ENCODE measurements at places on chromosomes 7 and 10. TPM values are rescaled to one million over a fixed set of nuclear protein-coding genes. Genes with fewer than 3 reads are reported as not detected.
A peak's percentile ranks its signal among the peaks of the same experiment; 100 is the strongest.

DNA sequence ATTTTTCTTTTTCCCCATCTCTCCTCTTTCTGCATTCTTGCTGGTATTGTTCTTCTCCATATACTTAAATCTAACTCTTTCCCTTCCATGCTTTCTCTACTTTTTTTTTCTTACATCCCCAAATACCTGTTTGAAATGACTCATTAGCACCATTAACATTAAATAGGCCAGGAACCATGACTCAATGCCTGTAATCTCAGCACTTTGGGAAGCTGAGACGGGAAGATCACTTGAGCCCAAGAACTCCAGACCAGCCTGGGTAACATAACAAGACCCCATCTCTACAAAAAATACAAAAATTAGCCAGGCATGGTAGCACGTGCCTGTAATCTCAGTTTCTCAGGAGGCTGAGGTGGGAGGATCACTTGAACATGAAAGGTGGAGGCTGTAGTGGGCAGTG lies 1026.8 kb downstream of the GATA3 start:
- DNase-seq: peak; percentile 22
- H3K27ac ChIP-seq: no peak overlapping the region
- peaks cover 6% of the 10 kb centered on the region for H3K4me1 ChIP-seq
- no peak overlapping the region for H3K4me3 ChIP-seq
- H3K27me3 ChIP-seq: no peaks in the 10 kb centered on the region

Gene CFAP69
- total RNA-seq: 3.7 TPM

GRCh38 chr10:100835810-100836209 lies 77.0 kb upstream of the SLF2 start:
- no peak for DNase-seq
- no peaks in the 10 kb centered on the region for H3K4me1 ChIP-seq
- no peaks in the 10 kb centered on the region for H3K36me3 ChIP-seq
- no peak overlapping the region for H3K27ac ChIP-seq
- no peaks in the 10 kb centered on the region for H3K27me3 ChIP-seq

DNA sequence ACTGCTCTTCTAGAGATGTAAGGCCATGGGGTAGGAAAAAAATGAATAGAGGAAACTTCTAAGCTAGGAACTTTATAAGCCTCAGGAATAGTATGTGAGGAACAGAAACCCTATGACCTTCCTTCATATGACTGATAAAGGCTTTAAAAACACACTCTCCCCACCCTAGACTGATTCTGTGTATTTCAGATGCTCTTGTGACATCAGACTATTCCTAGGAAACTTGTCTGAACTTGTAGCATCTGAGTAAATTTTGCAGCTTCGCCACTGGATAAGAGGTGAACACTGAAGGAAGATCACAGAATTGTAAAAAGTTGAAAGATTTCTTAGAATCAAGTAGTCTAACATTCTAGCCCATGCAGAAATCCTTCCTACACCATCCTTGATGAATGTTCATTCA lies 31.0 kb upstream of the CBLL1 start:
- no peaks in the 10 kb centered on the region for H3K27me3 ChIP-seq
- peak; percentile 24 for DNase-seq
- H3K27ac ChIP-seq: peak overlapping the region; percentile 5
- no peaks in the 10 kb centered on the region for H3K36me3 ChIP-seq
- H3K4me3 ChIP-seq: no peak overlapping the region
- peaks cover 11% of the 10 kb centered on the region for H3K4me1 ChIP-seq

GRCh38 chr7:129853661-129854268 lies 99.0 kb downstream of the UBE2H start:
- peaks cover 52% of the 10 kb centered on the region for H3K4me1 ChIP-seq
- peak overlapping the region; percentile 54 for H3K4me3 ChIP-seq
- peaks cover 24% of the 10 kb centered on the region for H3K36me3 ChIP-seq
- H3K27ac ChIP-seq: peak overlapping the region; percentile 92
- peak; percentile 97 for DNase-seq
- H3K27me3 ChIP-seq: no peaks in the 10 kb centered on the region

GRCh38 chr10:90318659-90319058 lies 539.2 kb downstream of the HTR7 start:
- no peak for DNase-seq
- peaks cover 28% of the 10 kb centered on the region for H3K4me1 ChIP-seq
- H3K36me3 ChIP-seq: peaks cover 6% of the 10 kb centered on the region
- no peaks in the 10 kb centered on the region for H3K27me3 ChIP-seq
- H3K27ac ChIP-seq: peak overlapping the region; percentile 4

Gene RELN
- not detected for total RNA-seq

DNA sequence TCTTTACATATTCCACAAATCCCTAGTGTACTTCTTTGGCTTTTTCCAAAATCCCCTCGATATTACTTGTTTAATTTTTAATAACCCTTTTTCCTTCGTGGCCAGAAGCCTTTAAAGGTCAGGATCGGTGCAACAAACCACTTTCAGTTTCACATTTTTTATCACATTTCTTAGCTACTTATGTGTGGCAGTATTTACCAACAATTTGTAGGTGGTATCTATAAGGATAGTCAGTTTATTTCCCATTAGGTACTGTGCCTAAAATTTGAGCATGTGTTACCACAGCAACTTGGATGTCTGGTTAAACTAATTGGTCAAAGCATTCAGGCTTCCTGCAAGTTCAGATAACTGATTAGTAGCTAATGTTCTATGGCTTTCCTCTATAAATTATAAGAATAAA lies 104.9 kb downstream of the CDK14 start:
- H3K27ac ChIP-seq: no peak overlapping the region
- H3K4me1 ChIP-seq: peaks cover 6% of the 10 kb centered on the region
- DNase-seq: no peak
- H3K4me3 ChIP-seq: no peak overlapping the region

Gene DUSP5
- total RNA-seq: 61.0 TPM

DNA sequence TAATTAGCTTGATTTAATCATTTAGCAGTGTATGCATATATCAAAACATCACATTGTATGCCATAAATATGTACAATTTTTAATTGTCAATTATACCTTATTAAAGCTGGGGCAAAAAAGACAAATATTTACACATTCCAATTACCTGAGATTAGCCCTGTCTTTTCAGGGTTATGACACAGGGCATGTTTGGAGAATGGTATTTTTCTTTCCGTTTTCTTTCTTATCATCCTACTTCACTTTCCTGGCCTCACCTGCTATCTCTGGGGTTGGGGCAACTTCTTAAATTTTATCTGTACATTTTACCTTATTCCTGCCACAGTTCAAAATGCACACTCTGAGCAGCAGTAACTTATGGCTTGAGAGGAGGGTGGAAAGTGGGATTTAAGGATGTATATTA lies 285.9 kb downstream of the DOCK4 start:
- H3K36me3 ChIP-seq: no peaks in the 10 kb centered on the region
- no peak for DNase-seq
- H3K27me3 ChIP-seq: no peaks in the 10 kb centered on the region
- peaks cover 11% of the 10 kb centered on the region for H3K4me1 ChIP-seq
- no peak overlapping the region for H3K4me3 ChIP-seq

GRCh38 chr7:7639847-7640220 lies 718 bp upstream of the UMAD1 start:
- DNase-seq: peak; percentile 32
- no peaks in the 10 kb centered on the region for H3K27me3 ChIP-seq
- peaks cover 24% of the 10 kb centered on the region for H3K36me3 ChIP-seq

GRCh38 chr10:30056281-30056680 lies 3.1 kb downstream of the JCAD start:
- H3K4me3 ChIP-seq: no peak overlapping the region
- H3K4me1 ChIP-seq: peaks cover 6% of the 10 kb centered on the region
- DNase-seq: no peak
- no peaks in the 10 kb centered on the region for H3K36me3 ChIP-seq
- no peak overlapping the region for H3K27ac ChIP-seq
- H3K27me3 ChIP-seq: peaks cover 21% of the 10 kb centered on the region

Gene BTRC
- 25.2 TPM for total RNA-seq

DNA sequence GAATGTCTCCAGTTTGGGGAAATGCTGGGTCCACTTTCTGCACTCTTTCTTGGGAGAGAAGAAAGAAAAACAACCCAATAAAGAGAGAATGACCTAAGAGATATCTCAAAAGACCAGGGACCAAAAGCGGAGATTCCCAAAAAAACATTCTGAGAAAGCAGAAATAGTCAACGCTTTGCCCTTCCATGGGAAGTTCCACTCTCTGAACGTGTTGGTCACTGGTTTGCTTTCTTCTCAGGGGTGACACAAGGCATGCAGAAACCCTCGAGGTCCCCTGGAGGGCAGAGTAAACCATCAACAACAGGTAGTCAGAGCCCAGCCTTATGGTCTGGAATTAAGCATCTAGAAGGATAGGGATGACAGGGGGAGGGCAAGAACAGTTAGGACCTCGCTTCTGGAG lies 26.2 kb upstream of the AOAH start:
- no peaks in the 10 kb centered on the region for H3K36me3 ChIP-seq
- no peak overlapping the region for H3K4me3 ChIP-seq
- H3K27ac ChIP-seq: no peak overlapping the region

GRCh38 chr10:13956826-13957225 lies 370.1 kb downstream of the PRPF18 start:
- no peaks in the 10 kb centered on the region for H3K4me1 ChIP-seq
- no peak for DNase-seq
- no peaks in the 10 kb centered on the region for H3K27me3 ChIP-seq
- no peak overlapping the region for H3K27ac ChIP-seq
- no peaks in the 10 kb centered on the region for H3K36me3 ChIP-seq
- no peak overlapping the region for H3K4me3 ChIP-seq

- no peak overlapping the region for H3K4me3 ChIP-seq
- no peaks in the 10 kb centered on the region for H3K36me3 ChIP-seq
- H3K27me3 ChIP-seq: no peaks in the 10 kb centered on the region
- H3K27ac ChIP-seq: no peak overlapping the region
Observed at GRCh38 chr10:17943033-17943745, 8.5 kb upstream of the SLC39A12 start.

- DNase-seq: no peak
- H3K27me3 ChIP-seq: peaks cover 9% of the 10 kb centered on the region
- no peak overlapping the region for H3K27ac ChIP-seq
- H3K4me1 ChIP-seq: no peaks in the 10 kb centered on the region
Observed at GRCh38 chr7:150746921-150747320, 9.7 kb downstream of the GIMAP5 start.

GRCh38 chr7:44643206-44643605 lies 36.8 kb downstream of the OGDH start:
- no peak for DNase-seq
- peaks cover 25% of the 10 kb centered on the region for H3K4me1 ChIP-seq
- H3K27ac ChIP-seq: no peak overlapping the region
- H3K4me3 ChIP-seq: no peak overlapping the region
- H3K27me3 ChIP-seq: no peaks in the 10 kb centered on the region
- H3K36me3 ChIP-seq: peaks cover 37% of the 10 kb centered on the region

Gene FGFBP3
- 1.1 TPM for total RNA-seq

Gene NPTX2
- not detected for total RNA-seq

DNA sequence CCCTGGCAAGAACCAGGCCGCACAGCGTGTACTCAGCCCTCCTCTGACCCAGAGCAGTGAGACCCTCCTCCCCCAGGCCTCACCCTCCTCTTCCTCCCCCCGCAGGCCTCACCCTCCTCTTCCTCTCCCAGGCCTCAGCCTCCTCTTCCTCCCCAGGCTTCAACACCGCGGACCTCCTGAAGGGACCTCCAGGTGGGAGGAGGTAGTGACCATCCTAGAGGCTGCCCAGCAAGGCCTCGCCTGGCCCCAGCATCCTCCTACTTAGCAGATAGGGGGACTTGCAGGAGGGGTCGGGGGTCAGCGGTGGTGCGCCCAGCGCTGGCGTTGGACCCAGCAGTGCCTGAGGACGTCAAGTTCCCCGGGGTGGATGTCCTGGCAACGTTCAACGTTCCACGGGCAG lies 270.8 kb downstream of the ELFN1 start:
- H3K27me3 ChIP-seq: no peaks in the 10 kb centered on the region
- H3K36me3 ChIP-seq: peaks cover 14% of the 10 kb centered on the region
- no peak for DNase-seq
- H3K4me1 ChIP-seq: no peaks in the 10 kb centered on the region
- no peak overlapping the region for H3K27ac ChIP-seq

Gene BCCIP
- 88.2 TPM for total RNA-seq

GRCh38 chr7:70132852-70133690 lies 534.8 kb downstream of the AUTS2 start:
- no peak overlapping the region for H3K4me3 ChIP-seq
- no peak overlapping the region for H3K27ac ChIP-seq
- DNase-seq: no peak
- H3K27me3 ChIP-seq: no peaks in the 10 kb centered on the region

- H3K36me3 ChIP-seq: no peaks in the 10 kb centered on the region
- peaks cover 2% of the 10 kb centered on the region for H3K27me3 ChIP-seq
- DNase-seq: no peak
- H3K4me3 ChIP-seq: no peak overlapping the region
Observed at GRCh38 chr10:78777466-78777865, 291.3 kb upstream of the ZMIZ1 start.

DNA sequence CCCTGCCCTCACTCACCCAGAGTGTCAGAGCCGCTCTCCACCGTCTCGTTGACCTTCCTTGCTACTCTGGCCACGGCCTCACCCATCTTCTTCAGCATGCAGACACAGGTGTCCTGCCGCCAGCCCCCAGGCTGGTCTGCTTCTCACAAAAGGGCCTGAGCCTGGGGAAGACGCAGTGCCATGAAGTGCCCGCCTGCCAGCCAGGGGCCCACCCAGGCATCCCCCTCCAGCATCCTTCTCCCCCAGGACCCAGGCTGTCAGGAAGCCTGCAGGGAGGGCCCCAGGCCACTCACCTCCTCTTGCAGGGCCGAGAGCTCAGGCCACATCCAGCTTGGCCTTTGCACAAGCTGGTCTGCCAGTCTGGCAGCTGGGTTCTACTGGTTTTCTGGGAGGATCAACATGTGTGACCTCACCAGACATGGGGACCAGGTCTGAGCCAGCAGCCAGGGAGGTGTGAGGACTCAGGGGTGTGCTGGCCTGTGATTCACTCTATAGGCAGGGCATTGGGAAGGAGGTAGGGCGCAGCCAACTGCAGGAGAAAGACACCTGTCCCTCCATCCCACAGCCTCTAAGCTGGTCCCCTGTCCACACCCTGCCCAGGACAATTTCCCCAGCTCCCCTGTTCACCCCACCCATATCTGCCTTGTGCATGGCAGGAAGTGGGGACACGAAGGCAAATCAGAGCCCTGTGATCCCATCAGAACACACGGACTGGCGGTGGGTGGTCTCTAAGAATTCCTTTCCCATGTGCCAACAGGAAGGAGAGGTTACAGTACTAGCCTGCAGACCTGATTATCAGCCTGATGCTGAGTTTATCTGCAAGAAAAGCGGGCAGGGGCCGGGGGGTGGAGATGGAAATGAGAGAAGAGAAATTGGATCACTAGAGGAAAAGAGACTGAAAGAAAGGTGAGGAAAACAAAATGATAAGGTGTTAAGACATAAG lies 5.7 kb downstream of the LRRC20 start:
- peaks cover 28% of the 10 kb centered on the region for H3K4me1 ChIP-seq
- no peaks in the 10 kb centered on the region for H3K36me3 ChIP-seq
- DNase-seq: no peak

Gene APBB1IP
- not detected for total RNA-seq

Gene AKR1C4
- total RNA-seq: not detected

DNA sequence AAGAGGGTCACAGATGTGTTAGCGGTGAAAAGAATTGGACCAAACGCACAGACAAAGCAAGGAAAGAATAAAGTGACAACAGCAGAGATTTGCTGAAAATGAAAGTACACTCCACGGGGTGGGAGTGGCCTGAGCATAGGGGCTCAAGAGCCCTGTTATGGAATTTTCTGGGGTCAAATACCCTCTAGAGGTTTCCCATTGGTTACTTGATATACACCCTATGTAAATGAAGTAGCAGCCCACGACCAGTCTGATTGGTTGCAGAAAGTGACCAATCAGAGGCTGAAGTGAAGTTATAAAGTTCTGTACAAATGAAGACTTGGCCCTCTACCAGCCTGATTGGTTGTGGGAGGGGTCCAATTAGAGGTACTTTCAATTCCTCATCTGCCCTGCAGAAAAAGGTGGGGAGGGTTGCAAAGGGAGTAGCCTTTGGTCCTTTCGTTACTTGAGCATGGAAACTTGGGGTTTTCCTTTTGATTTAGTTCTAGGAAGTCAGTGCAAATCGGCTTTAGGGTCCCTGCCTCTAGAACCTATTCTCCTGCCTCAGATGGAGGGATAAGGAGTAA lies 125.6 kb upstream of the PRPS1L1 start:
- H3K27me3 ChIP-seq: no peaks in the 10 kb centered on the region
- no peak overlapping the region for H3K4me3 ChIP-seq
- H3K4me1 ChIP-seq: peaks cover 5% of the 10 kb centered on the region
- DNase-seq: no peak
